Activated effector memory CD4-positive, alpha-beta T cell treated with anti-CD3 and anti-CD28 coated beads, Interleukin-2, amount 50 U/mL, for 16 hours (primary cell): ENCODE measurements at places on chromosomes 6 and 20.

DNA sequence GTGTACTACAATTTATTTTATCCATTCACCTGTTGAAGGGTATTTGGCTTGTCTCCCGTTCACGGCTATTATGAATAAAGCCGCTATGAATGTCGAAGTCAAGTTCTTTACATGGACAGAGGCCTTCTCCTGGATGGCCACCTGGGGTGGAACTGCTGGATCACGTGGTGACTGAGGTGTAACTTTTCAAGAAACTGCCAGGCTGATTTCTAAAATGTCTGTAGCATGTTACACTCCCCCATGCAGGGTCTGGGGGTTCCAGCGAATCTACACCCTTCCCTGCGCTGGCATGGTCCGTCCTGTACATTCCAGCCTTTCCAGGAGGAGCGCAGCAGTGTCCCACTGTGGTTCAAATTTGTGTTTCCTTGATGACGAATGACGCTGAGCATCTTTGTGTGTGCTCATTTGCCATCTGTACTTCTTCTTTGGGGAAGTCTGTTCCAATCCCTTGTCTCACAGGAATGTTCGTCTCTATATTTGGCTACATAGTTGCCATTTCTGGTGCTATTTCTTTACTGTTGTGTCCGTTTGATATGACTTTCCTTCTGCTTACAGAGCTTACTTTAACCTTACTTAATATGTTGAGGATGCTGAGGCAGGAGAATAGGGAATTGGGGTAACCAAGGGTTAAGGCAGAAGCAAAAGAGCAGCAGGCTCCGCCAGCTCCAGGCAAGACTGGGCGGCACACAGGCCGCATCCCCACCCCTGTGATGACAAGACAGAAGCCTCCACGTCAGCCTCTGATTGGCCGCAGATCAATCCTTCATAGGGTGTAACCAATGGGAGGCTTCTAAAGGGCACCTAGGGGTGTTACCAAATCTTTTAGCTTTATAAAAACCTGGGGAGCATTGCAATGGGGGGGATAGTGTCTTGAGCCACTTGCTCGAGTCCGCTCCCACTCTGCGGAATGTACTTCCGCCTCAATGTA is 106.6 kb downstream of the TAF4 start:
- DNase-seq, result no peak

GRCh38 chr20:5933802-5934436 is 16.4 kb downstream of the TRMT6 start:
- DNase-seq, result no peak

DNA sequence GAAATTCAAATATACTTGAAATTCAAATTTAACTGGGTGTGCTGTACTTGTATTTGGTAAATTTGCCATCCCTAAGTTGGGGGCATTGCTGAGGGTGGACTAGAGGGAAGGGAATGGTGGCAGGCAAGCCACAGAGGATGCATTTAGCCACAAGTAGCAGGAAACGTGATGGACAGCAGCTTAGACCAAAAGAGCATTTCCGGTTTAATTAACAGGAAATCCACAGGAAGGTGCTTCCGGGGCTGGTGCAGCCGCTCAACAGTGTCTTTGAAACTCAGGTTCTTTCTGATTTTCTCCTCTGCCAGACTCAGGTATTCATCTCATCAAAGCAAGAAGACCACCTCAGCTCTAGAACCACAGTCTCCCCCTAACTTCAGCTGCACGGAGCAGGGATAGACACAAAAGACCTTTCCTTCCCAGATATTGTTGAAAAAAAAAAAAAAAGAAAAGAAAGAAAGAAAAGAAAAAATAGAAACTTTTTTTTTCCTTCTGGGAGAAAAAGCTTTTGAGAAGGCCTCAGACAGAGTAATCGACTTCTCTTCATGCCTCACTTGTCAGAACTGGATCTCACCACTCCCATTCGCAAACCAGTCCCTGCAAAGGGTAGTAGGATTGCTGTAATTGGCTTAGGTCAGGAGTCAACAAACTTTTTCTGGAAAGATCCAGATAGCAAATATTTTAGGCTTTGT is 8.0 kb upstream of the BCAS1 start:
- peak; percentile 65 for DNase-seq

- DNase-seq, result no peak
Measured at GRCh38 chr20:53748176-53748575, 154.5 kb upstream of the ZNF217 start.

GRCh38 chr6:168352096-168352495 is 32.5 kb upstream of the DACT2 start:
- DNase-seq, result no peak

DNA sequence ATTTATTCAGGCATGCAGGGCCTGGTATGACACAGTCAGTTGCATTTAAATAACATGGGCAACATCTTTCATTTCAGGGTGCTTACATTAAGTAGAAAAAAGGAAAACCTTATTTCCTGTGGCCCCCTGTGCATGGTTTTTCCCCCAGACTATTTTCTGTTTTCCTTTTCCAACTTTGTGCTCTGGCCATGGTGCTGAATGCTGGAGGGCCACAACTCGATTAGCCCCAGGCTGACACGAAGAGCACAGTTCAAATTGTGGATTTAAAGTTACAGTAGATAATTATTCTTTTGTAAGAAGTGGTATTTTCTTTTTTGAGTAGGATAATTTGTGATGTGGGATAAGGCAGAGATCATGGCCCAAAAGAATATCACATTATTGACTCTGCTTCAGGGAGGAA is 332.0 kb downstream of the HAO1 start:
- no peak for DNase-seq

- no peak for DNase-seq
Measured at GRCh38 chr6:88662163-88662580, 301.2 kb downstream of the RNGTT start.

DNA sequence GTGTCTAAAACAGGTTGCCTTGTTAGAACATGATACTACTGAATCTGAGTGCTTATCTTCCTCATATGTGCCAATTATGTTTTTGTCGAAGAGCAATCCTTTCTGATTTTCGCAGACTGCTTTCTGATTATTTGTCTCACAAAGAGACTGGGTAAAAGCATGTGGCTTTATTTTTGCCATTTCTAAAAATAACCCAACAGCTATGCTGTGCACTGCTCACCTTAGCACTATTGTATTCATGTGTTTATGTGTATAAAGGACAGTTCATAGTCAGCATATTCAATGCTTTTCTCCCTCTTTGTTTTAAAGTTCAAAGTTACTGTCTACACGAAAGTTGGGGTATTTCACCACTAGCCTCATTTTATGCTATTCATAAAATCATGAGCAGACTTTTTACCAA is 127.0 kb downstream of the SGK1 start:
- DNase-seq, result no peak

GRCh38 chr20:19473922-19474286 is 261.5 kb downstream of the SLC24A3 start:
- DNase-seq, result no peak

DNA sequence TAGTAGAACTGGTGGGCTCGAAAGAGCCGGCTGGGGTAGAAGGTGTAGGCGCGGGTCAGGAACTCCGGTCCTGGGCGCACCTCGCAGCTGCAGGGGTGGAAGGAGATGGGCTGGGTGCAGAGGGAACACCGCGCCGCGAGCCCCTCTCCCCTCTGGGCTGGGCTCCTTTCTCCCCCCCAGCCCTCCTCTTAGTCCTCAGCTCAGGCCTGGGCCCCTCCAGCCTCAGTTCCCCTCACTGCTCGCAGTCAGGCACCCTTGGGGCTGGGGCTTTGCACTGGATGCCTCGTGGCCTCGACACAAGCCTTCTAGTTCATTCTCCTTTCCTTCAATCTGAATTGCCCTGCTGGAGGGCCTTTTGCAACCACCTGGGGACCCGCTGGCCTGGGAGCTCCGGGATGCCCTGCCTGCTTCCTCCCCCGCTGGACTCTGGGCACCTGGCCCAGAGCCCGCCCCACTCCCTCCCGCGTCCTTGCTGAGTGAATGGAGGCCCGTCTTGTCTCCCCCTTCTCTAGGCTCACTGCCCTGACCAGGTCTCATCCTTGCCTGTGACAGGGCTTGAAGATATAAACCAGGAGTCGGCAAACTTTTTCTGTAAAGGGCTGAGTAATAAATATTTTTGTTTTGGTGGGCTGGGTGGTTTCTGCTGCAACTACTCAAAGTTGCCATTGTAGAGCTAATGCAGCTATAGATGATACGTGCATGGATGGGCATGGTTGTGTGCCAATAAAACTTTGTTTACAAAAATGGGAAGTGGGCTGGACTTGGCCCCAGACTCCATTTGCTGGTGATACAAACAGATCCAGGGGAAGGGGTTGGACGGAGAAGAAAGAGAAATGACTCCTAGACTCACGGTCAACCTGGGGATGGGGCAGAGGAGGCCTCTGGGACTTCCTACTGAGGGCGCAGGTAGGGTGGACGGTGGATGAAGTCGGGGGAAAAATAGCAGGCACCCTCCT is 47.3 kb downstream of the APCDD1L start:
- DNase-seq, result no peak

DNA sequence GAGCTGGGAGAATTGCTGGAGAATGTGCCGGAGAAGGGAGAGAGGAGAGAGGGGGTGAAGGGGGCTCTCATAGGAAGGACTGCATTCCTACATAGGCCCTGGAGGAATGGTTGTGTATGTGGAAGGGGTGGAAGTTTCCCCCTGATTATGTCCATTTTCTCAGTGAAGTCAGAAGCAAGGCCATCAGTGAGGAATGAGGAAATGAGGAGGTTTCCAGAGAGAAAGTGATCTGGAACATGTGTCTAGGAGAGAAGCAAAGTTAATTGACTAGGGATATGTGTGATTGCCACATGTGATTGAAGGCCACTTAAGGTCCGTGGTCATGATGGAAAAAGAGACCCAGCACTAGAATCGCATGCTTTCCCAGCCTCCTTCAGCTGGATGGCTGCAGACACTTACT is 42.3 kb downstream of the TBPL1 start:
- DNase-seq, result no peak
